ENCODE measurements at places on chromosomes 13 and 19.

DNA sequence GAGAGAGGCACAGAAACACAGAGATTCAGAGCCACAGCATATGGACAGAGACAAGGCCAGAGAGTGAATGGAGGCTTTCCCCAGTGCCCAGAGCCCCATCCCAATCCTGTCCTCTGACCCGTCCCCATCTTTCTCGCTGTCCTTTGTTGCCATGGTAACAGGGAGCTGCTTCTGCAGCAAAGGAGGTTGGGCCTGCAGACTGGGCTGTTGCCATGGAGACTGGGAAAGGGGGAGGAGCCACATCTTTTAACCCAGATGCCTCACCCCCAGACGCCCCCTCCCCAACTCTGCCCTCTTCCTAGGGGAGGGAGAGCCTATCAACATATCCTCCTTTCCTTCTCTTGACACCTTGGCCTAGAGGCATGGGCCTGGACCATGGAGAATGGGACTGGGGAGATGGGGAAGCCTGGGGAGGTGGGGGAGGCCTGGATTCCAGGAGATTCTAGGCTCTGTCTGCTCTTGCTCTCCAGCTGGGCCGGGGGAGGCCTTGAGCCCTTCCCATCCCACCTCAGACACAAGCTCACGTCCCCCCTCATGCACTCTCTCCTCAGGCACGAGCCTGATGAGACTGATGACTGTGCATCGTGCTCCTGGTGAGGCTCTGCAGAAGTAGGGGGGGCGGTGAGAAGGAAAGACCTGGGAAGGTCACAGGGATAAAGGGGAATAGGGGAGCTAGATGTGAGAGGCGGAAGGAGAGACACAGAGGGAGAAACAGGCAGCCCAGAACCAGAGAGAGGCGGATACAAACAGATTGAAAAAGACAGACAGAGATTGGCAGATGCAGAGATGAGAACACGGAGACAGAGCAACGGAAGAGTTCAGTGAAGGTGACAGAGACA lies 2.1 kb upstream of the ATP1A3 start:
- DNase-seq, result no peak

- no peak for DNase-seq
These were observed 3.3 kb downstream of the KHSRP start for GRCh38 chr19:6421075-6422014.

- no peak for DNase-seq
These were observed 15.7 kb downstream of the TYK2 start for GRCh38 chr19:10364644-10365043.

- DNase-seq, result no peak
These were observed 15.8 kb upstream of the CLDN10 start for GRCh38 chr13:95536632-95537241.

DNA sequence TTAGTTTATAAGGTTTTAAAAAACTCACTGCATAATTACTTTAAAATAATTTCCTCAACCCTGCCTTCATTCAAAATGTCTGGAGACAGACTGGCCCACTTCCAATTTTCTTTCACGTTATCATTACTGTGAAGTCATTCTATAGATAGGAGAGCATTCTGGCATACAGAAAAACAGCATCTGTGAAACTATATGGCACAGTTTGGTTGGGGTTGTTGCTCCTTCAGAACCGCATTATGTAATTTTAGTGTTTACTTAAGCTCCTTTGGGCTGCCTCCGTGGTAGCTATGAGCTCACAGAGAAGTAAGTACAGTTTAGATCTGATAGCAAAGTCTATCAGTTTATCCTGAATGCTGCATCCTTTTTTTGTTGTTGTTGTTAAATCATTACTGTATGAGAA lies 104.3 kb downstream of the KCNRG start:
- no peak for DNase-seq

- no peak for DNase-seq
These were observed 7.5 kb downstream of the ZNF331 start for GRCh38 chr19:53545271-53546065.

- no peak for DNase-seq
These were observed 314.1 kb downstream of the FOXO1 start for GRCh38 chr13:40352380-40352778.

DNA sequence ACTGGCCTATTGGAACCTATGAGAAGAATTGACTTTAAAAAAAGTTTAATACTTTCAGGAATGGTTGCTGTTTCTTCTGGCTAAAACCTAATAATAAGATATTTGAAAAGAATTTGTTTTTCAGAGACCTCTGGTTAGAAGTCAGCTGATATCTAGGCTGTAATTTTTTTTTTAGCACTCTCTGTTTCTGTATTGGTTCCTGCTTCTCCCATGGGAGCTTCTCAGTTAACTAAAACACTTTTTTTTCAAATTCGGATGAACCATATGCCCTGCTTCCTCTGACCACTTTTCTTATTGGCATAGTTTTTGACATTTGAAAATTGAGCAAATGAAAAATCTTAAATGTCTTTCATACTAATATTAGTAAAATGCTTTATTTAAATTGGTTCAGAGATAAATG lies 163.5 kb upstream of the SLC10A2 start:
- DNase-seq, result no peak

DNA sequence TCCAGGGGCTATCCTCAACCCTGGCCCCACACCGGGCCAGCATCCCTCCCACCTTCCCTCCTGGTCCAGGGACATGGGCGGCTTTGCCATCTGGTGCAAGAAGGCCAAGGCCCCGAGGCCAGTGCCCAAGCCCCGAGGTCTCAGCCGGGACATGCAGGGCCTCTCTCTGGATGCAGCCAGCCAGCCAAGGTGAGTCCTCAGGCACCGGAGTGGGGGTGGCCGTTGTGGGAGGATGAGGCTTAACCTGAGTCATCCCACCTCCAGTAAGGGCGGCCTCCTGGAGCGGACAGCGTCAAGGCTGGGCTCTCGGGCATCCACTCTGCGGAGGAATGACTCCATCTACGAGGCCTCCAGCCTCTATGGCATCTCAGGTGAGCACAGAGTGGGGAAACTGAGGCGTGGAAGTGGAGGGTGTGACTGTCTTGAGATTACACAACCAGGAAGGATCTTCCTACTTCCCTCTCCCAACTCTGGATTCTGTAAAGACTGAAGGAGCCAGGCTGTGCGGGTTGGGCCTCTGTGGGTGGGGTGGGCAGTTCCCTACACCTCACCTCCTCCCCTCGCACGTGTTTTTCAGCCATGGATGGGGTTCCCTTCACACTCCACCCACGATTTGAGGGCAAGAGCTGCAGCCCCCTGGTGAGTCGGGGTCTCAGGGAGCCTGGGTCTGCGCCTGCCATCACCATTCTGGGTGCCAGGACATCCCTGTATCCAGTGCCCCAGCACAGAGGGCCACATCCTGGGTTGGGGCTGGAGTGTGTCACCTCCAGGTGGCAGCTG lies 3.8 kb downstream of the MVB12A start:
- no peak for DNase-seq

DNA sequence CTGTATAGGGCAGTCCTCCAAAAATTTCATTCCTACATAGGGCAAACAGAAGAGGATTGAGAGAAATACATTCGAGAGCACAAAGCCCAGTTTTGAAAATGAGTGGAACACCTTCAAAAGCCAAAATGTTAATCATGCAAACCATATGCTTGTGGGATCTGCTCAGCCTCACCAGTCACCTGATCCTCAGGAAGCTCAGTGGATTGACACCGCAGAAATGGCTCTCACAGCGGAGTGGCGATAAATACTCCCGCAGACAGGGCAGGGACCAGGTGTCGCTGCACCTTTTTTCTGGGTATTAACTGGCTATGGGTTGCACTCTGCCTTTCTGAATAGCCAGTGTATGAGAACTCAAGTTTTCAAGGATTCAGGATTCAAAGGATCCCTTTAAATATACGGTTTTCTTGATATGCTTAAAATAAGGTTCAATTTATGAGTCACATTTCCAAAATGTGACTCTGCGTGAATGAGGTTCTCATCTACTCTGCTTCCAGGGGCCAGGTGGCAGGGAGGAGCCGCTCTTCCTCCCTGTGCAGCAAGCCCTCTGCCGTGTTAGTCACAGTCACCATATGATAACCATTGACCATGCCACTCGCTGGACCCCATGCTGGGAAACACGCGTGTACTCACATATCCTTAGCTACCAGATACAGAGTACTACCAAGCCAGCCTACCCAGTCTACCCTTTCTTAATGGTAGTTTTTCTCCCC lies 18.3 kb upstream of the DHRS12 start:
- DNase-seq, result no peak

GRCh38 chr19:7177926-7178325 lies 108.4 kb downstream of the ZNF557 start:
- DNase-seq, result no peak

DNA sequence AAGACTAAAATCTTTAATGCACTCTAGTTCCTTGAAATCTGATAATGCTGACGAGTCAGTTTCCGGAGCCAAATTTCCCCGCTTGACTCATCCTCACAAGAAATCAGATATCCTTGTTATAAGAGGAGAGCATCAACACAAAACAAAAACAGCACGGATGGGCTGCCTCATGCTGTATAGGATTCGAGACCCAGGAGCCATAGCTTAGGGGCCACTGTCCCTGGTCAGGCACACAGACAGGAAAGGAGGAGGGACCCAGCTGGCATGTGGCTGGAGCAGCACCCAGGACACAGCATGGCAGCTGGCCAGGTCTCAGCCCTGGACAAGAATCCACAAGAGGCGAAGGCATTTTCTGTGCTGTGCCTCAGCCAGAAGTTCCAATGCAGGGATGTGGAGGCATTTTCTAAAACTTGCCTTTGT lies 110.2 kb upstream of the SPATA13 start:
- DNase-seq, result no peak

- no peak for DNase-seq
These were observed 547.3 kb upstream of the MIR17HG start for GRCh38 chr13:90800082-90800746.

- no peak for DNase-seq
These were observed 222.1 kb upstream of the OBI1 start for GRCh38 chr13:78881054-78881453.
